Fibroblast of skin of left biceps (primary cell): ENCODE measurements at places on chromosomes 7 and 10.

- DNase-seq, result no peak
Measured at GRCh38 chr7:129657363-129657762, 45.8 kb downstream of the NRF1 start.

DNA sequence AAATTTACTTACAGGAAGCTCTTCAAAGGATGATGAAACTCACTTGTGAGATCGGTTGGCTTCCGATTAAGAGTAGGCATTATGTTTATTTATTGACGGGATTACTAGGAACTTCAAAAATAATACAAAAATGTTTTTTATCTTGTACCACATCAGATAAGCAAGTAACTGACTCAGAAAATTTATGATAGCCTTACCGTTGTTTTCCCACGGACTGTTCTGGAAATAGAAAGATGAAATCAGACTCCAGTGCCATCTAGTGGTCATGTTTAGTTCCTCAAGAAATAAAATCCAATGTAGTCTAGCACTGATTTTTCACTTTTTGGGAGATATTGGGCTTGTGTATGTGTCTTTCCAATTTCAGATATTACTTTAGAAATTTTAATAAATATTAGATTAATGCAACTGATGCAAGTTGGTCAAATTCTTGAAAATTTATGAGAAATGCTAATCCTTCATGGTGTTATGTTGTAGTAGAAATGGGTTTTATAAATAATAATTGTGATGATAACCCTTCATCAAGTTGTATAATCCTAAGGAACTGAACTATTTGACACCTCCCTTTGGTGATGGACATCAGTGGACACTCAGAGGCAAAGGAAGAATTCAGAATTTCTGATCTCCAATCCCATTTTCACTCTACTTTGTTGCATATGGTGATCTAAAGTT is 168.8 kb downstream of the TMEM26 start:
- DNase-seq, result peak; percentile 40

- DNase-seq, result no peak
Measured at GRCh38 chr10:50832171-50832751, 53.2 kb downstream of the A1CF start.

- DNase-seq, result no peak
Measured at GRCh38 chr10:3071405-3072198, 4.3 kb downstream of the PFKP start.

- no peak for DNase-seq
Measured at GRCh38 chr7:132757783-132758182, 181.5 kb upstream of the PLXNA4 start.
